ENCODE measurements at places on chromosomes 16 and 17. TPM values are rescaled to one million over a fixed set of nuclear protein-coding genes. Genes with fewer than 3 reads are reported as not detected.

GRCh38 chr17:39628655-39629493 is 2.1 kb downstream of the PPP1R1B start:
- DNase-seq = no peak

GRCh38 chr16:56732366-56732765 is 2.4 kb downstream of the NUP93 start:
- DNase-seq = no peak

DNA sequence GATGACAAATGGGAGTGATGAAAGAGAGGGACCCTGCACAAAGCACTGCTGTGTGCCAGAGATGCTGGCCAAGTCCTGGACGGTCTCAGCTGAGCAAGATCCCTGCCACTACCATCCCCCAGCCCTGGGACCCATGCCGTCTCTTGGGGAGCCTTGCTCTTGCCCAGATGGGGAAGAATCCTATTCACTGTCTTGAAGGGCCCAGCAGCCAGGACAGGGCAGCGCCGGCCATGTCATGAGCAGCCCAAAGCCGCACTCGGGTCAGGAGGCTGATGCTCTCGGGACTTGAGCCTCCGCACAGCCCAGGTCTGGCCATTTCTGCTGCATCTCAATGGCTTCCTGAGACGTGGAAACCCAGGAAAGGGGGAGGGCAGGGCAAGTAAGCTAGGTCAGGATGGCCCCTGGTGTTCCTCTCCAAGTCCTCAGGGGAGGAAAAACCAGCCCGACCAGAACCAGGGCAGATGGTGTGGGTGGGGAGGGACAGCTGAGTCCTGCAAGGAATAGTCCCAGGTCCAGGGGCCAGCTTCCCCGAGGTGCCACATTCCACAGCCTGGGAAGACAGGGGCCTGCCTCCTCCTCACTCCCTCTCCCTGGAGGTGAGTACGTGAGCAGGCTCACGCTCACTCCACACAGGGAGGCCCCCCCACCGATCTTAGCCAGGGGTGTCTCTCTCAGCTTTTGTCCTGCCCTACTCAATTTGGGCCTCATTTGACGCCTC is 7.8 kb upstream of the KRT19 start:
- no peak for DNase-seq

DNA sequence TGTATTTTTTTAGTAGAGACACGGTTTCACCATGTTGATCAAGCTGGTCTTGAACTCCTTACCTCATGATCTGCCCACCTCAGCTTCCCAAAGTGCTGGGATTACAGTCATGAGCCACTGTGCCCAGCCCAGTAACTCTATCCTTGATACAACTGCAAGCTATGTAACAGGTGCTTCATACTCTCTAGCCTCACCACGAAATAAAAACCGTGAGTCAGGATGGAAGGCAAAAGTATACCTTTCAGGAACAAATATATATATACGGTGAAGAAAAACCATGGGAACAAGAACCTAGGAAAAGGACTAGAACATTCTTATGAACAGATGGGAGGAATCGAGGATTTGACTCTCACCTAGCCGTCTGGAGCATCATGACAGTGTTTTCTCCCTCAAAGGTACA is 9.6 kb upstream of the FBF1 start:
- DNase-seq = peak; percentile 40

- peak; percentile 25 for DNase-seq
These were observed 4.4 kb downstream of the LGALS9 start for GRCh38 chr17:27635275-27635823.

The TLCD2 gene
- total RNA-seq = 4.3 TPM

The HASPIN gene
- 2.3 TPM for total RNA-seq

The CPNE7 gene
- not detected for total RNA-seq
